T-helper 2 cell (primary cell): ENCODE measurements at places on chromosomes 7 and 10.

DNA sequence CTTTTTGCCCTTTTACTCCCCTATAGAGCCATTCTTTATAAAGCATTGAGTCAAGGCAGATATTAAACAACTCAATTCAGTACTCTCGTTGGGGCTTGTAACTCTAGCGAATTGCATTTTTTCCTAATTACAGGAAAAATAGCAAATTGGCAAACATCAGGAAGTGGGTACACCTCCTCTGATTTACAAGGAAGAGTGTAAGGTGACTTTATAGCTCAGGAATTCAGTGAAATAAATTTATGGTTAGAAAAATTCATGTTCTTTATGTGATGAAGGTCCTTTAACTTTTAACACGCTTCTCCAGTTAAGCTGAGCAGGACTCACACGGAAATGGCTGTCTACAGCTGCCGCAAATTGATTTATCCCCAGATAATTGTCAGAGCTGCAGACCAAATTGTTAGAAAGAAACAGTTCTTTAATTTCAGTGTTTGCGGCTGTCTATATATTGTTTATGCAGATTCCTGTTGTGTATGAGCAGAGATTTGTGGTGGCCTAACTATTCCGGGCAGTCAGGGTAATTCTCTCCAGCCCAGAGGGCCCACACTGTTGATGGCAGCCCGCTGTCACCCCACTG is 151.1 kb upstream of the MKI67 start:
- DNase-seq = no peak

- DNase-seq = no peak
Measured at GRCh38 chr10:80515511-80515910, 22.2 kb upstream of the SH2D4B start.

GRCh38 chr10:96658844-96659243 is 61.5 kb downstream of the PIK3AP1 start:
- no peak for DNase-seq

DNA sequence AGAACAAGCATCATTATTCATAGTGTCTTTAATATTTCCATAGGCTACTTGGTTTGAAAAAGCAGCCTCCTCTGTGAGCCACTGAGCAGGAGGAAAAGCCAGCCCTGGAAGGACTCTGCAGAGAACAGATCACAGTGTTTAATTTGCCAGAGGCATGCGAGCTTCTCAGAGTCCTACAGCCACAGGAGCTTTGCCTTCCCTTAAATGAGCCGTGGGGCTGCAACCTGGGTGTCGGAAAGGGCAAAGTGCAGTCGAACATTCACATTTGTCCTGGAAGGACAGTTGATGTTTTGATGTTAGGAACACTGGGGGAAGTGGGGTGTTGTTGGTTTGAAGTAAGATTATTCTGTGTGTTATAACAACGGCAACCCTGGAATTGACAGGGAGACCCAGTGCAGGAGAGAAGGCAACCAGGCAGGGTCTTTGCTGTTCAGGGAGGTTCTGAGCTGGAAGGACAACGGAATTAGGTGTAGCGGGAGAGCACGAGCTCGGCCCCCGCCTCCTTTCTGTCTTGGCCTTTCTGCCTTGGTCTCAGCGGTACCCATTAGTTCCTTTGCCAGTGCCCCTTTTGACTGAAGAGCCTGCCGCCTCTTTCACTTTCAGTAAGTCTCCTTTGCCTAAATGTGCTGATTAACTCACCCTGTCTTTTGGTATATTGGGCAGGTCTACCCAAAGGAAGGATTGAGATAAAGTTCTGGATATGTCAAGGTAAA is 192.3 kb upstream of the PITRM1 start:
- no peak for DNase-seq

GRCh38 chr10:60139798-60140566 is 233.6 kb upstream of the CCDC6 start:
- DNase-seq = no peak

GRCh38 chr7:20264623-20265022 is 47.4 kb upstream of the MACC1 start:
- no peak for DNase-seq

GRCh38 chr10:30997536-30998235 is 34.0 kb downstream of the ZNF438 start:
- no peak for DNase-seq

- no peak for DNase-seq
Measured at GRCh38 chr7:82428186-82428961, 15.2 kb downstream of the CACNA2D1 start.

DNA sequence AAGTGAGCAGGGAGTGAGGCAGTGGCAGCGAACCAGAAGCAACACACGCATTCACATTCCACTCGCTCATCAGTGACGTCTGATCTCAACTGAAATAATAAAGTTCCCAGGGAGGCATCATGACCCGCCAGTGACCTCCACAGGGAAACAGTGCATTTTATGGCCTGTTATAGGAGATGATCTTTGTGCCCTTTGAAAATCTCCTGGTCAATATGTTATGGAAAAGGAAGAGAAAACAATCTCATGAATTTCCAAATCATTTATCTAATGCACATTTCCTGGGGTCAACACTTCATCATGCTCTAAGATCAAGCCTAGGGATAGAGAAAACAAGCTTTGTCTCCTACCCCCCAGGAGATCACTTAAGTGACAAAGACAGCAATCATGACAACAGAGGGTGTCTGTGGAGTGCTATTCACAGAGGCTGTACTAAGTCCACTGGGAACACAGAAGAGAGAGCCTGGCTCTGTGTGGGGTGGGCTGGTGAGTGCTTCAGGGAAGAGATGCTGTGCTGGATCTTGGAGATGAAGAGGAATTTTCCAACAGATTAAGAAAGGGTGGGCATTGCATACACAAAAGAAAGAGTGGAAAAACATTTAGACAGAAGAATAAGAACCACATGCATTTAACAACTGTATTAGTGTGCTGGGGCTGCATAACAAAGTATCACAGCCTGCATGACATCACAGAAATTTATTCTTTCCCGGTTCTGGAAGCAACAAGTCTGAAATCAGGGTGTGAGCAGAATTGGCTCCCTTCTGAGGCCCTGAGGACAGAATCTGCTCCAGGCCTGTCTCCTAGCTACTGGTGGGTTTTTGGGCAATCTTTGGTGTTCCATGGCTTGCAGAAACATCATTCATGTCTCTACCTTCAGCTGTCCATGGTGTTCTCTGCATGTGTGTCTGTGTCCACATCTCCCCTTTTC is 613.9 kb upstream of the IGFBP3 start:
- no peak for DNase-seq

DNA sequence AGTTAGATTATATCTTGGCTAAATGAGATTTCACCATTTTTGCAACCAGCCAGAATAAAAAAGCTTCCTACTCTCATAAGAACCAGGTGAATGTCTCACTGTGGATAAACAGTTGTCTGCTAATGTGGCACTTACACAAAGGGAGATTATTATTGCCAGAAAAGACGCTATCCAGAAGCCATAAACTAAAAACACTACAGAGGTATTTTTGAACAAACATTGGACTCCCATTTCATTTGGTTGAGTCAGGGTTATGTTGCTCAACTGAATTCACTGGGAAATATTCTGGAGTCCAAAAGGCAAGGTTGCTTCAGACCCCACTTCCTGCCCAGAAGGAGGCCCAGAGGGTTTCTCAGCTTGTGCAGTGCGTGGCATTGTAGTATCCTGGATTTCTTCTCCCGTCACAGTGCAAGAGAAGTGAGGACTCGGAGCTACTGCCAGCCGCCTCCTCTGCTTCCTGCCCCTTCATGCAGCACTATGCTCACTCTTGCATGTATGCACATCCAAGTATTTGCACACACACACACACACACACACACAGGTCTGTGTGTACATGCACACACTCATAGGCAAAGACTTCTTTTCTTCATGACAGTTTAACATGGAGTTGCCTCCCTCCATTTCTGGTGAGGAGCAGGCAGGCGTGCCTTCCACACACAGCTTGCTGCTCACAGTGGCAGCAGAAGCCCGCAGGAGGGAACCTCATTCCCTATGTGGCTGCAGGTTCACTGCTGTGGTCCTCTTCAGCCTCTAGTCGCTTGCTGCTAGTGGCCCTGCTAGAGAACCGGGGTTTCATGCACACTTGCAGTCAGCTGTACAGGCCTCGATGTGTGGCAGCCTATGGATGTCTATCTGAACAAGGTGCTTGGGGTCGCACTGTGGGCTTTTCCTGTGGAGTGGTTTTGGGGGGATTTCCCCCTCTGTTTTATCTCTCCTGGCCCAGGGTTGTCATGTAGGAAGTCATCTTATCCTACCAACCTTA is 10.1 kb downstream of the DENND10 start:
- no peak for DNase-seq

DNA sequence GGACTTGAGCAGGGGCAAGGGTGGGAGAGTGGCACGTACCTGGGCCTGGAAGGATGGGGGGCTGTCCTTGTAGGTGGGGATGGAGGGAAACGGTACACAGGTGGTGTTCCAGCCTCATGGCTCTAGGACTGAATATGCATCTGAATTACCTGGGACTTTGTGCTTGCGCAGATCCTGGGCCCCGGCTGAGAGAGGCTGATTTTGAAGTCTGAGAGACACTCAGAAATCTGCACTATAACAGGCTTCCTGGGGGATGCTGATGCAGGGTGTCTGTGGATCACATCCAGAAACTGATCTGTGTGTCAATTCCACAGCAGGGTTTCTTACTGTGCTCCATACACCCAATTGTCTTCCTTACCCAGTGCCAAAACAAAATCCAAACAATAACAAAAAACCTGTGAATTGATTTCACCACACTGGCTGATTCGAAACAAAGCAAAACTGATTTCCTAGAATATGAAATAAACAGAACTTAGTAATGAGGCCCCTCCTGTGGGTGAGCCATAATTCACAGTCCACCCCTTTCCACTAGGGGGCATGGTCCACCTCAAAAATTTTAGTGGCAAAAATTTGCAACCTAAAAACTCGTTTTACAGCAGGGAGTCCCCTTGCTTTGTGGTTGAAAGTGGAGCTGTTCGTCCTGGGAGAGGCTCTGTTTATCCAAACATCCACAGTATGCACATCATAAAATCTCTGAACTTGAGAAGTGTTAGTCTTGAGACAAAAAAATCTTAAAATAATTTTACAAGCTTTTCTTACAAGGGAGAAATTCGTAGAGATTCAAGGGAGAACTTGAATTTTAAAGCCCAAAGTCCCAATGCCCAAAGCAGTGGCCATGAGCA is 32.0 kb upstream of the PLEKHA1 start:
- DNase-seq = peak; percentile 38

GRCh38 chr7:24912424-24912823 is 67.6 kb downstream of the OSBPL3 start:
- no peak for DNase-seq

- no peak for DNase-seq
Measured at GRCh38 chr10:114495303-114495702, 91.0 kb upstream of the AFAP1L2 start.

- DNase-seq = no peak
Measured at GRCh38 chr10:28930514-28931495, 253.5 kb downstream of the BAMBI start.

DNA sequence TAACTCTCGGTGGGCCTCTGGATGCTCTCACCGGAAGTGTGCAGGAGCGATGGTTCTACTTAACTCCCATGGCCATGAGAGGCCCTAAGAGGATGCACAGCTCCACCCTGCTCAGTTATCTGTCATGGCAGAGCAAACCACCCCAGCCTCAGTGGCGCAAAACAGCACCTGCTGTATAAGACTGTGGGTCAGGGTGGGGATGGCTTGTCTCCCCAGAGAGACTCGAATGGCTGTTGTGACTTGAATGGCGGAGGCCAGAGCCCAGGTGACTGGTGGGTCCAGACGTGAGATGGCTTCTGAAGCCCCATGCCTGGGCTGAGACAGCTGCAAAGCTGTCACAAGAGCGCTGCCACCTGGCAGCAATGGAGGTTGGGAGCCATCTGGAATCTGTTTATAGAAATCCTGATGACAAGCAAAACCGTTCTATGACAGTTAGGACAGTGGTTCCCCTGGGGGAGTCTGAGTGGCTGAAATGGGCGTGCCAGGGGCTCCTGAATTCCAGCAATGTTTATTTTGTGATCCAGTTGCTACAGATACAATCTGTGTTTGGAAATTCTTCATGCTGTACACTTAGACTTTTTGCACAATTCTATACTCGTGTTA is 490.5 kb downstream of the TCERG1L start:
- no peak for DNase-seq

DNA sequence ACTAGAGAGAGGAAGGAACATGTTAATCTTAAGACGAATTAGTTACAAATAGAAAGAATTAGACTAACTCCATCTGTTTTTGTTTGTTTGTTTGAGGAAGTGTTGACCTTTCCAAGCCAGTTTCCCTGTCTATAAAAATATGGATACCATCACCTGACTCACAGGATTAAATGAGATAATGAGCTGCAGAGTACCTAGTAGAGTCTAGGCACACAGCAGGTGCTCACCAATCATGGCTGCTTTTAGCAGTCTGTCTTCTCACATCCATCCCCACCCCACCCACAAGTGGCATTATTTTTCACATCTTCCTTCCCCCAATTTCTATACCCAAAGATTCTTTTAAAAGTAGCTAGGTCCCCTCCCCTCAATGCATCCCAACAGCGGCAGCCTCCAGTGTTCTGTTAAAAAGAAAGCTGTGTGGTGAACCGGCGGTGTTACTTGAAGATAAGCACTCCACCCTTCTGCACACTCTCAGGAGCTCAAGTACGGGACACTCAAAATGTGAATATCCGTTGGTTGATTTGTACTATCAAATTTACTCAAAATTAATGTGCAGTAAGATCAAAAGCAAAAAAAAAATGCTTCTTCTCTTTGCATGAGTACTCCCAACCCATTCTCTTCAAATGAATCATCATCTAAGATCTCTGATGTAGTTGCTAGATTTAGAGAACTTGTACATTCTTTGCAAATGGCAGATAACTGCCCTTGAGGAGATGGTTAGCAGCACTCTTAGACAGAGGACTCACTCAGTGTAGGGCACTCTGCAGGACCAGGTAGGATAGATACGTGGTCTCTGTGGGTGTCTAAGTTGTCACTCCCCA is 145.4 kb upstream of the ASAH2 start:
- no peak for DNase-seq

DNA sequence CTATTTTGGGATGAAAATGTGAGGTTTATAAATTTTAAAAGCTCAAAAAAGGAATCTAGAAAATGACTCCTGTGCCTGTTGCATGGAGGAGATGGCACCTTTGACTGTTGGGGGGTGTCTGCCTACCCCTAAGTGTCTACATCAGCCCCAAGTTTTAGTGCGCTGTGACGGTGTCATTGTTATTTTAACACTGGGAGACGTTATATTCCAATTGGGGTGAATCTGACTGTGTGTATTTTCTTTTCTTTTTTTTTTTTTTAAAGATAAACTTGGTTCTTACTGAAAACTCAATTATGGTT is 517 bp downstream of the SRGN start:
- peak; percentile 62 for DNase-seq
